ENCODE measurements at places on chromosomes 5 and 9.
A peak's percentile ranks its signal among the peaks of the same experiment; 100 is the strongest.

DNA sequence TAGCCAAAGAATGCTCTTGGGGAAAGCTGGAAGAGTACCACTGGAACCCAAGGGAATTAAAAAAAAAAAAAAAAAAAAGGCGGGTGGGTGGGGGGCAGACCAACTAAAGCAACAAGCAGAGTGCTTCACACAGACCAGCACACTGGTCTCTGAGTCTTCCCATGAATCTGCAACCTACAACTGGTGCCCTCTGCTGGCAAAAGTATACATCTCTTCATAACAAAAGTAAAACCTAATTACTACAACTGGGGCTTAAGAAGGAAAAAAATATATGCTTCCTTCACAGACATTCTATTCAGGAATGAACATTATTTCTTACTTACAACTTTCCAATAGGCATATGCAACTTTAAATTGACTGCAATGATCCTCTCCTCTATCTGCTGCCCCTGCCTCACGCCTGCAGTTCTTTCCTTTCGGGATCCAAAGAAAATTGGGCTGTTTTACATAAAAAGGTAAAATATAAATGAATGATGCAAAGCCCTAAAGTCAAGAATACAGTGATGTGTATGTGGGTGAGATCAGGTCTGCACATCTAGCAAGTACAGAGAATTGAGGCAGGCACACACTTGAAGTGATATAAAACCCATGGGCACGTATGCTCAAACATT, 7.2 kb upstream of the KLHL3 start:
- DNase-seq = peak; percentile 29

DNA sequence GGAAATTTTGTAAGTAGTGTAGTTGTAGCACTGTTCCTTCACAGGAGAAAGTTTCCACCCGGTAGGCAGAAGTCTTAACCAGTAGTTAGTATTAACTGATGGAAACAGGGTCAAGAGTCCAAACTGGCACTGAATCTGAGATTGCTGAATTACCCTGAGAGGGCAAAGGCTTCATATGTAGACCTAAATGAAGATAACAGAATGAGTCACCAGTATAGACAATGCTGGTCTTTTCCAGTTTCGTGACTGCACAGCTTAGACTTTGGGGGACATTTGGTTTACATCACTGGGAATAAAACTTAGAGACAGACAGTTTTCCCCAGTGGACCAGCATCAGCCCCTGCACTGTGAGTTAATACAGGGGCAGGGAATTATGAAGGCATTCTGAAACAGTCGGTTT, 60.5 kb downstream of the PCSK5 start:
- DNase-seq = no peak

GRCh38 chr9:26746357-26747072, 146.1 kb downstream of the CAAP1 start:
- no peak for DNase-seq

GRCh38 chr9:34589636-34590380, at the start of gene CNTFR:
CNTFR (minus strand) TSS chr9:34589724; CDS start chr9:34568981, 20,743 bp downstream.
- DNase-seq = no peak

- no peak for DNase-seq
Measured at GRCh38 chr9:132537352-132537751, 45.1 kb upstream of the BARHL1 start.

- DNase-seq = no peak
Measured at GRCh38 chr9:346111-346571, 131.5 kb downstream of the DOCK8 start.

GRCh38 chr9:89985068-89985467, 380.3 kb downstream of the GADD45G start:
- DNase-seq = no peak

GRCh38 chr5:126000507-126000906, 422.7 kb upstream of the GRAMD2B start:
- DNase-seq = no peak

DNA sequence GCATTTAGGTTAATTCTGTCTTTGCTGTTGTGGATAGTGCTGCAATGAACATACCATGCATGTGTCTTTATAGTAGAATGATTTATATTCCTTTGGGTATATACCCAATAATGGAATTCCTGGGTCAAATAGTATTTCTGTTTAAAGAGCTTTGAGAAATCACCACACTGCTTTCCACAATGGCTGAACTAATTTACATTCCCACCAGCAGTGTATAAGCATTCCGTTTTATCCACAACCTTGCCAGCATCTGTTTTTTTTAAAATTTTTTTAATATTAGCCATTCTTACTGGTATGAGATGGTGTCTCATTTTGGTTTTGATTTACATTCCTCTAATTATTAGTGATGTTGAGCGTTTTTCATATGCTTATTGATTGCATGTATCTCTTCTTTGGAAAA, 15.5 kb upstream of the TARS1 start:
- no peak for DNase-seq

DNA sequence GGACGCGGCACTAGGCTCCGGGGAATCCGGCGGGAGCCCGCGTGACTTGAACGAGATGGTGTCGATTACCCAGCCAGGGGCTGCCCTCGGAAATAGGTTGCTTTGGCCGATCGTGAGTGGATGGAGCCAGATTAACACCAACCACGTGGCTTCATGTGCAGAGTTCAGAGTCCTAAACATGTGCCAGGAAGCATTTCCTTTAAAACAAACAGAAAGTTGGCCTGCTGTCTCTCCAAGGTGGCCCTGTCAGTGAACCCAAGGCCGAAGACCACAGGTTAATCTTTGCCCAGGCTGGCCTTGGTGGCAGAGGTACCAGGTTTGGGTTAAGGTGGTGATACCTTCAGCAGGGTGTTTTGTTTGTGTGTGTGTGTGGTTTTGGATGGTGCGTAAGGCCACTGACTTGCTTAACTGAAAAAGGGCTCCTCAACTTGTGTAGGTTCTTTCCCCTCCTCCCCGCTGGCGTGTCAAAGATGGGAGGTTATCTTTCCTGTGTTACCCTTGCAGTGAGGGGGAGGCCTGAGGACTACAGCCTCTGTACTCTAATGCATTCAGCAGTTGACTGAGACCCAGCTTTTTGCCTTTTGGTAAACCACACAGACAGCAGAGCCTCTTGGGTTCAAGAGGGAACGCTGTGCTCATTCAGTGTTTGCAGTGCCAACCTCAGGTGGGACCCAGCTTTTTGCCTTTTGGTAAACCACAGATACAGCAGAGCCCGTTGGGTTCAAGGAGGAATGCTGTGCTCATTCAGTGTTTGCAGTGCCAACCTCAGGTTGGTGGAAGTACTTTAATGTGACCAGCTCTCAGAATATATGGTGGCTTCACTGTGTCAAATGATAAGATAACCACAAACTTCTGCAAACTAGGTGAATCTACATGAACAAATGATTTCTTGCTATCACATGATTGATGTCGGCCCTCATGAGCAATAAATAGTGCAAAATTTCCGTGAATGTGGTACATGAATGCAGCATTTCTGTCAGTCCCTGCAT, 1.4 kb downstream of the IQGAP2 start:
- peak; percentile 80 for DNase-seq

- DNase-seq = no peak
Measured at GRCh38 chr5:123099514-123100151, 10.6 kb downstream of the PRDM6 start.

- DNase-seq = no peak
Measured at GRCh38 chr9:112029921-112030444, 133.4 kb downstream of the UGCG start.

Measured in T-cell (primary cell).